Neural progenitor cell (in vitro differentiated cells): ENCODE measurements at places on chromosomes 3 and 15. TPM values are rescaled to one million over a fixed set of nuclear protein-coding genes. Genes with fewer than 3 reads are reported as not detected.
A peak's percentile ranks its signal among the peaks of the same experiment; 100 is the strongest.

CDCP1 gene
- total RNA-seq: 0.12 and 0.24 TPM in 2 replicates

GRCh38 chr15:57957113-57957512 lies 108.4 kb downstream of the ALDH1A2 start:
- no peak for DNase-seq

DNA sequence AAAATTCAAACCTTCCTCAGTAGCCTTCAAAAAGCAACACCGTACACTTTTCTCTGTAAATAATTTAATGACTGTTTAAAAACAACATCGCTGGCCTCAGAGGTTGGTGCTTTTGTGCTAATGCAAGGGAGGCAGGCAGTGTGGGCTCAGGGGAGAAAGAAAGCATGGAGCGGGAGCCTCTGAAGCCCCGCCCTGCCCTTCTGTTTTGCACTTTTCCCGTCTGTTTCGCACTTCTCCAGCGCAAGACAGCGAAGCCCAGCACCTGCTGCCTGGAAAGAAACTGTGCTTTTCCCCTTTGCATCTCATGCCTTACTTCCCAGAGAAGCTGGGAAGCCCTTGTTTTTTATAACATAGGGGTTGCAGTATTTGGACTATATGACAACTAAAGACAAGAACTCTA lies 23.1 kb downstream of the TRPM1 start:
- peak; percentile 36 for DNase-seq

P4HTM gene
- total RNA-seq: 15.3 and 34.6 TPM in 2 replicates

AQP9 gene
- total RNA-seq: not detected in 2 replicates

DNA sequence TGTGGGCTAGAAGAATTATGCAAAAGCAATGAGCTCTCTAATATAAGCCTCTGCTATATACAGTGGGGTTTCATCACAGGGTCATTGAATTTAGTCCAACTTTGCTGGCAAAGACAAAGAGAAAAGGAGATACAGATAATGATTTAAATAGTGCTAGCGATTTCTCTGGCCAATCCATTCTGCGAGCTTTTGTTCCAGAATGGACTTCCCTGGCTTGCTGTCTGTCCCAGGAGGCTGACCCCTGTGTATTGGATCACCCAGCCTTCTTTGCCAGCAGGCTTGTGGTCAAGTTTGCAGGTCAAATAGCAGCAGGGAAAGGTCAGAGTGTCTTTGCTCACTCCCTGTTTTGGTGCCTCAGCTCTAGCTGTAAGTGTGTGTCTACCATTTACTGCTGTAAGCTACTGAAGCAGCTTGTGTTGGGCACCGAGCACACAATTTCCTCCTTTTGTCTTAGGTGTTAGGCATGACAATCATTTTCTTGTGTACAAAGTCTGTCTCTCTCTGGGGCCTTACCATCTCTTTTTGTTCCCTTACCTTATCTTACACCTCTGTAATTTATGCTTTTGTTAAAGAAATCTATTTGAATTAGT lies 55.7 kb downstream of the UNC13C start:
- DNase-seq: no peak

DNA sequence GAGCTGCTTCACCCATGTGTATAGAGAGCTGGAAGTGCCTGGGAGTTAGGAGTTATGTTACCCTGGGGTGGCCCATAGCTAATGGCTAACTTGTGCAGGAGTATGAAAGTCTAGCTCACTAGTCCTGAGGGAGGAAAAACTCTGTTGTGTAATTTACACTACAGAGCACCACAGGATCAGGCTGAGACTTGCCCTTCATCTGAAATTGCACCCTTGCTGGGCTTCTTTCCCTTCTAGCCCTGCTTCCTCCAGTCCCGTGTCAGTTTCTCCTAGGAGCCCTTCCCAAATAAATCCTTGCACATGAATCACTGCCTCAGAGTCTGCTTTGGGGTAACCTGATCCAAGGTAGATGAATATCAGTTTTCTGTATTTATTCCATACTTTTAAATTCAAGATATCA lies 40.0 kb downstream of the CTXND1 start:
- no peak for DNase-seq

DNA sequence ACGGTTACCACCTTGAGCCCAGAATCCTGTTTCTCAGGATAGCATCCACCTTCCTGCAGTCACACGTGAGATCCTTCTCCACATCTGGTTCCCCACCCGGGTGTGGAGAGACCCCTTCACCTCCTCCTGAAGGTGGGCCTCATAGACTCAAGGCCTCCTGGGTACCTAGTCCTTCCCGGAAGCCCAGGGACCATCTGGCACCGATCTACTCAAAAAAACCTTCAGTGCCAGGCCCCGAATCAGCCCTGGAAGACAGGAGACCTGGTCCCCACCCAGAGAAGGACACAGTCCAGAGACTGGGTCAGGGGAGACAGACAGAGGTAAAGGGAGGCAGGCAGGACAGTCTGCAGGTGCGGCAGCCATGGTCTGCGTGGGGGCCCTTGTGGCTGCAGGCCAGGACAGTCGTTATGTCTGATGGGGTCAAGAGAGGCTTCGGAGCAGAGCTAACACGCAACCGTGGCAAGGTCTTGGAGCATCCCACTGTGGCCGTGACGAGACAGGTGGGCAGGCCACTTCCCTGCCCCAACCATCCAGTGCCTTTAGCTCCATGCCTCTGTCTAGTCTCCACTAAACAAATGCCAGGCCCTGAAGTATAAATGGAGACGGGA lies 112.2 kb upstream of the ABHD17C start:
- DNase-seq: no peak

- no peak for DNase-seq
These were observed 405.5 kb downstream of the SHQ1 start for GRCh38 chr3:72442759-72443158.

- DNase-seq: no peak
These were observed 177.0 kb upstream of the TBL1XR1 start for GRCh38 chr3:177374323-177374722.

MEGF11 gene
- total RNA-seq: 0.06 and 1.5 TPM in 2 replicates

C3orf85 gene
- not detected in 2 replicates for total RNA-seq

GRCh38 chr3:107882881-107883280 lies 207.9 kb downstream of the CD47 start:
- DNase-seq: no peak

GRCh38 chr15:89226359-89227221 lies 5.2 kb upstream of the RLBP1 start:
- DNase-seq: no peak

DNA sequence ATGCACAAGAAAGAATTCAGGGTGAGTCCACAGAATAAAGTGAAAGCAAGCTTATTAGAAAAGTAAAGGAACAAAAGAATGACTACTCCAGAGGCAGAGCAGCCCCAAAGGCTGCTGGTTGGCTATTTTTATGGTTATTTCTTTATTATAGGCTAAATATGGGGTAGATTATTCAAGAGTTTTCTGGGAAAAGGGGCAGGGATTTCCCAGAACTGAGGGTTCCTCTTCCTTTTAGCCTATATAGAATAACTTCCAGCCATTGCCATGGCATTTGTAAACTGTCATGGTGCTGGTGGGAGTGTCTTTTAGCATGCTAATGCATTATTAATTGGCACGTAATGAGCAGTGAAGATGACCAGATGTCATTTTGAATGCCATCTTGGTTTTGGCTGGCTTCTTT lies 13.6 kb downstream of the GLDN start:
- DNase-seq: no peak

GRCh38 chr15:82558502-82558901 lies 18.2 kb upstream of the RPS17 start:
- DNase-seq: no peak

GRCh38 chr15:87944691-87945090 lies 311.8 kb downstream of the NTRK3 start:
- DNase-seq: no peak

- DNase-seq: no peak
These were observed 388.9 kb downstream of the EDEM1 start for GRCh38 chr3:5576277-5577011.

KIF15 gene
- total RNA-seq: 46.2 and 83.4 TPM in 2 replicates

- no peak for DNase-seq
These were observed 781 bp upstream of the NAALADL2 start for GRCh38 chr3:174858353-174858752.

MFAP1 gene
- total RNA-seq: 42.4 and 47.3 TPM in 2 replicates

GRCh38 chr3:153158961-153159735 lies 2.9 kb upstream of the RAP2B start:
- no peak for DNase-seq

PLA2G4E gene
- not detected in 2 replicates for total RNA-seq

- DNase-seq: peak; percentile 56
These were observed 4.1 kb upstream of the ACTC1 start for GRCh38 chr15:34799149-34800101.

- no peak for DNase-seq
These were observed 9.6 kb downstream of the PYDC2 start for GRCh38 chr3:191470545-191470944.

TICRR gene
- 19.6 and 25.7 TPM in 2 replicates for total RNA-seq

DNA sequence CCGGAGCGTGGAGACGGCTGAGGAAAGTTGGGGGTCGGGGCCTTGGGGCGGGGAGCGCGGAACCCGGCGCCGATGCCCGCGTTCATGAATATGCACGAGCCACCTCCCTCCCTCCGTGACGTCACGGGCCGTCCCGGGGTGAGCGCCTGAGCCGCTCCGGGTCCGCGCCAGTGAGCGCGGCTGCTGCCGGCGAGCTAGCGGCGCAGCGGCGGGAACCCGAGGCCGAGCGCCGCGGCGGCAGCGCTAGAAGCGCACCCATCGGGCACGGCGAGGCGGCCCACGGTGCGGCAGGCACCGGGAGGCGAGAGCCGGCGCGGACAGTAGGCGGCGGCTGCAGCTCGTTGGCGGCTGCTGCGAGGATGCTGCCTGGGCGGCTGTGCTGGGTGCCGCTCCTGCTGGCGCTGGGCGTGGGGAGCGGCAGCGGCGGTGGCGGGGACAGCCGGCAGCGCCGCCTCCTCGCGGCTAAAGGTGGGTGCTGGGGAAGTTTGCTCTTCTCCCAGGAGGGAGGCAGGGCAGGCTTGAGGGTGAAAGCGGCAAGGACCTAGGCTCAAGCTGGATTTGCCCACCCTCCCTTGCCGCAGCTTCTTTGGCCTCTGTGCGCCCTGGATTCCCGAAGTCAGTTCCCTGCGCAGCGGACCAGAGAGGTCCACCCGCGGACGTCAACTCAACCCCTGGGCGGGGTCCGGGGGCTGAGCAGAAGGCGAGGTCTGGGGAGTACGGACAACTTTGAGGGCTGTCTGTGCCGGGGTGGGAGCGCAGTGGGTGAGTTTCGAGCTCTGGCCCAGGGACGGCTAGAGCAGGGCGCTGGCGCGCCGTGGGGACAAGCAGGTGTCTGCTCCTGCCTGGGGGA lies at the start of gene CLSTN2:
TSS of gene CLSTN2 (plus strand) at position 170 of the 850 bp plus-strand sequence.
- DNase-seq: peak; percentile 92

KNSTRN gene
- 129 and 152 TPM in 2 replicates for total RNA-seq

DNA sequence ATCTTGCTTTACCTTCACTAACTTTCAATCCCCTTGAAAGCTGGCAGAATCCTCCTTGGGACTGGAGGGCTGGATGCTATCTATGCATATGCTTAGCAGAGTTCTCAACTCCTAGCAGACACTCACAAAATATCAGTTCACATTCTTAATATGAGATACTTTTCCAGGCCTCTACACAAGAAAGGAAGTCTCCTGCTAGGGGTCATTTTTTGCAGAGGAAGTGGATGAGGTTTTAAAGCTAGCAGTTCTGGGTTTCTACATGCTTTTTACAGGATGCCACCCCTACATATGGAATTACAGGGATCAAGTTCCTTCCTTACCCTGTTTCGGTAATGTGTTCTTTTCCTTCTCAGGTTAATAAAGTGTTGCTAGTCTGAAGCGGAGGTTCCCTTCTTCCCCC lies 206.3 kb upstream of the TP63 start:
- no peak for DNase-seq

WNT5A gene
- total RNA-seq: 3.3 and 5.5 TPM in 2 replicates

OSTN gene
- total RNA-seq: 0.28 and 1.2 TPM in 2 replicates

- DNase-seq: no peak
These were observed 537.6 kb upstream of the NAALADL2 start for GRCh38 chr3:174321548-174321947.

SYNM gene
- 0.84 and 0.97 TPM in 2 replicates for total RNA-seq

- no peak for DNase-seq
These were observed 310.7 kb downstream of the RORA start for GRCh38 chr15:60918234-60918959.

- DNase-seq: no peak
These were observed 98.5 kb downstream of the SST start for GRCh38 chr3:187571701-187572100.

SPINK8 gene
- not detected in 2 replicates for total RNA-seq

COX17 gene
- 20.9 and 23.6 TPM in 2 replicates for total RNA-seq

DNA sequence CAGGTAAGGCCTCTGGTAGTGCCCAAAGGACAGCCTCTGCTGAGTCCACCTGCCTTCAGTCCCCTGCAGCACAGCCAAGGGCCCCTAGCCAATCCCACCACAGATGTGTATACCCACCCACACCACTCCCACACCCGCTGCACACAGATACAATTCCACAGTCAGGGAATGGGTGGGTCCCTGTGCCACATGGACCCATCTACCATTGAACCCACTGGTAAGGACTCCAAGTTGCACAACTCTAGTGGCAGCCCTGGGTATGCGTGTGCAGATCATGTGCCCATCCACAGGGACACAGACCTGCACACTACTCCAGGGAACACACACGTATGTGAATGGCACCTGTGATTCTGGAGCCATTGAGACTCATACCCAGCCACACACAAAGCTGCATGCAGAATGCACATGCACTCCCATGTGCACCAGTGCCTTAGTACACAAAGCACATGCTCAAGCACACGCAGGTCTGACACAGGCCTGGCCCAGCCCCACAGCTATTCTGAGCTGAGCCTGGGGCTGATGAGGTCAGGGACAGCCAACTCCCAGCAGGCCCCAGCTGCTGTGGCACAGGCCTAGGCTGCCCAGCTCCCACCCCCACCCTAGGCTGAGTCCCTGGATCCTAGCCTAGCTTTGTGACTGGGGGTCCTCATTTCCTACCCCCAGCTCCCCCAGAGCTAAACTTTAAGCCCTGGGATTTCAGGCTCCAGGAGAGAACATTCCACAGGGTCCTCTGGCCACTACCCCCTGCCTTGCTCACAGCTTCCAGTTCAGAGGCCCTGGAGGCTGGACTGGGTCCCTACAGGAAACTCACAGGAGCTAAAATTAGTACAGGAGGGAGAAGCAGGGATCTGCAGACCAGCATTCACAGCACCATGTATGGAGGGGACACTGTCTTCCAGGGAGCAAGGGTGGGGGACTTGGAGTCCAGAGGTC lies 2.7 kb upstream of the ALS2CL start:
- DNase-seq: no peak

DNA sequence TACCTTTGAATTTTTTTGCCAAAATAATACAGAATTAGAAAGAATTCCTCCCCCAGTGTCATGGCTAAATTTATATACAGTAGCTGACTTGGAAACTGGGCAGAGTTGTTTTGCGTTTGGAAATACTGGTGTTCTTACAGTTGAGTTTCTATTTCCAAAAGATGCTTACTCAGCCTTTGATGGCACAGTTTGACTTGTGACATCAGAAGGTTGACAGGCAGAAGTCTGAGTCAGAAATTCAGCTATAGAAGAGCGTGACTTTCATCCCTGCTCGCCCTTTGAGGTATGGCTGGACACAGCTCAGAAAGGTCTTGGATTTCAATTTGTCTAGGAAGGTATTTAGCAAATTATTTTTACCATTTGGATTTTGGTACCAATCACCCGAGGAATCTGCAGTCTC lies 175.8 kb downstream of the VGLL4 start:
- DNase-seq: no peak
